ENCODE measurements at places on chromosomes 11 and 22.

GRCh38 chr11:124749912-124750311 is 2.1 kb downstream of the VSIG2 start:
- DNase-seq = no peak

DNA sequence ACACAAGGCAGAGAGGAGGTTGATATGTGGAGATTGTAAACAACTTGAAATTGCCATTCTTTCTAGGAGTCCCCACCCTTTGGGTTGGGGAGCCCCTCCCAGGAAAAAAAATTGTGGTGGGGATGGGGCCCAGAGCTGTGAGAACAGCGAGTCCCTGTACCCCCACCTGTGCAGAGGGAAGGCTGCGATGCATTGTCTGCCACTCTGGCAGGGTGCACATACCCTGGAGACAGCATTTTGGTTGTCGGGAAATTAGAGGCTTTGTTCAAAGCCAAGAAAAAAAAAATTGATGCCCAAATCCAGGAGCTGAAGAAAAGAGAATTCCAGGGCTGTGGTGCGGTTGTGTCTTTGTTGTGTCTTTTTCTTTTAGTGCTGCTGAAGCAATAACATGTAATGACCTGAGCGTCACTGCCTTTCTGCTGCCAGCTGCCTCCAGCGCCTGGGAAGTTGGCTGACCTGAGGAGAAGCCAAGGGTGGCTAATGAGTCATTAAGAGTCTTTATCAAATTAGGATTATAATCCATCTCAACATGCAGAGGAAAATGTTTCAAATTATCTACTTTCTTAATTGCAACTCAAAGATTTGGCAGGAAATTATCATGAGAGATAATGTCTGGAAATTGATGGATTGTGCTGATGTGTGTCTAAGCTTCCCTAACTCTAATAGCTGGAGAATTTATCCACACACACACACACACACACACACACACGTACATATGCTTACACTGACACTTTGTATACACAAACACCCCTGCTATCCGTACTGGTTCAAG is 8.0 kb upstream of the PKNOX2 start:
- DNase-seq = no peak

GRCh38 chr11:78651923-78652842 is 77.5 kb upstream of the NARS2 start:
- DNase-seq = no peak

DNA sequence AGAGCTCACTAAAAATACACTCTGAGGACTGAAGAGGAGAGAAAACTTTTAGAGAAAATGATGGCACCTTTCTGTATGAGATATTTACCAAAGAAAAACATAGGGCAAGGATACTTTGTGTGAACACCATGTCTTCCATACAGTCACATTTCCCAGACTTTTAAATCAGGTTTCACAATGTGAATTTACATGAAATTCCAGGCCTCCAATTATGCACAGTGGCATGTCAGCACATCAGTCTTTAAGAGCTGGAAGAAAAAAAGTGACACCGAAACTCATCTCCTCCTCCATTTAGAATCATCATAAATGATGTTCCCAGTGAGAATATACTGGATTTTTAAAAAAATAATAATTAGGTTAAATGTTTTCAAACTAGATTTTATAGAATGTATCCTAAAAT is 232.2 kb upstream of the UBASH3B start:
- no peak for DNase-seq

- DNase-seq = peak; percentile 94
These were observed 3.7 kb upstream of the RPS6KA4 start for GRCh38 chr11:64355078-64355940.

- no peak for DNase-seq
These were observed 32.6 kb downstream of the PPFIBP2 start for GRCh38 chr11:7546324-7546791.

- peak; percentile 65 for DNase-seq
These were observed 85.9 kb downstream of the SBF2 start for GRCh38 chr11:10208131-10208575.

- no peak for DNase-seq
These were observed 57.6 kb downstream of the FBXO7 start for GRCh38 chr22:32531931-32532819.

DNA sequence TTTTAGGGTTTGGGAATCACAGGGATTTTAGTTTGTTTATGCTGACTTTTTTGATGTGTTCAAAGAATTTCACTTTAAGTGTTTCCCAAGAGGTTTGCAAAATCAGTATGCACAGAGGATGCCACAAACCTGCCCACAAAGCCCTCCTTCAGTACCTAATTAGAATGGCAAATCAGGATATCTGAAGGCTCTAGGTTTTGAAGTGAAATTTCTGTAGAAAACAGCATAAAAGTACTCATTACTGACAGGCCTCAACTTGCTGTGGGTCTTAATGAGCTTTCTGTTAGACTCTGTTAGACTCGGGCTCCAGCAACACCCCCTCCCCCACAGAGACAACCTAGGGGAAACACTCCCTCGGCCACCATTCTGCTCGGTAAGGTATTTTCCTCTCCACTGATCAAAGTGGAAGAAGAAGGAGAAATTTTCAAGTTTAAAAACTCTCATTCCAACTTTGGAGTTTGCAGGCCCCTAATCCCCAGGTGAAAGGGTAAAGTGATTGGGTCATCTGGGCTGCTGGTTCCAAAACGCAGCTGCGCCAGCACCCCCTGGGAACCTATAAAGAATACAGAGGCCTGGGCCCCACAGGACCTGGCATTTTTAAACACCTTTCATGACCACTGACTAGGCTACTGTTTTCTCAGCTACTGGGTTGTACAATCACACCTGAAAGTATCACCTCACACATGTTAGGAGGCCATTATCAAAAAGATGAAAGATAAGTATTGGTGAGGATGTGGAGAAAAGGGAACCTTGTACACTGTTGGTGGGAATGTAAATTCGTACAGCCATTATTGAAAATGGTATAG is 67.5 kb downstream of the PLEKHA7 start:
- no peak for DNase-seq

DNA sequence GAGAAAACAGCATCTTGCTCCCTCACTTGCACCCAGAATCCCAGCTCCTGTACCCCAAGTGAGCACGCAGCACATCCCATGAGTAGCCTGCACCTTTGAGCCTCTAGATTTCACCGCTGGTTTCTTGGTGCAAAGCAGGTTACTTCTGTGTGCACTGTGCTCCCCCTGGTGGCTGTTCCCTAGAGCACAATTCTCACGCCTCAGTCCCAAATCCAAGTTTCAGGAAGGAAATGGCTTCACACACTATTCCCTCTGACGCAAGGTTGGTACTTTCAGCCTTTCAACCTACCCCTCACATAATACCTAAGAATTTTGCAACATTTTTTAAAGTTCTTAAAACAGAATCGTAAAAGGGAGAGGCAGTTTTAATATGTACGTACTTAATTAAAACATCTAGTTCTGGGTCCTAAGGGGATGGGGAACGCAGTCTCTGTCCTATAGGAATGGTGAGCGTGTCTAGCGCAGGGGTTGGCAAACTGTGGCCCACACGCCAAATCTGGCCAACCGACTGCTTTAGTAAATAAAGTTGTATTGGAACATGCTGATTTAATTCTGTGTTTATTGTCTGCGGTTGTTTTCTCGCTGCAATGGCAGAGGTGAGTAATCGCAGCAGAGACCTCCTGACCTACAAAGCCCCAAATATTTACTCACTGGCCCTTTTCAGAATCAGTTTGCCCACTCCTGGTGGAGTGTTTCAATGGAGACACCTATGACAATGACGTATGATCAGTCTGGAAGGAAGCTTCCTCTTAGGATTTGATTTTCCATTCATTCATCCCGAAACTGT is 27.5 kb downstream of the DHCR7 start:
- peak; percentile 55 for DNase-seq

- peak; percentile 79 for DNase-seq
These were observed 678 bp upstream of the INPPL1 start for GRCh38 chr11:72223615-72224563.

- DNase-seq = no peak
These were observed 3.8 kb downstream of the EHD1 start for GRCh38 chr11:64874308-64875240.

DNA sequence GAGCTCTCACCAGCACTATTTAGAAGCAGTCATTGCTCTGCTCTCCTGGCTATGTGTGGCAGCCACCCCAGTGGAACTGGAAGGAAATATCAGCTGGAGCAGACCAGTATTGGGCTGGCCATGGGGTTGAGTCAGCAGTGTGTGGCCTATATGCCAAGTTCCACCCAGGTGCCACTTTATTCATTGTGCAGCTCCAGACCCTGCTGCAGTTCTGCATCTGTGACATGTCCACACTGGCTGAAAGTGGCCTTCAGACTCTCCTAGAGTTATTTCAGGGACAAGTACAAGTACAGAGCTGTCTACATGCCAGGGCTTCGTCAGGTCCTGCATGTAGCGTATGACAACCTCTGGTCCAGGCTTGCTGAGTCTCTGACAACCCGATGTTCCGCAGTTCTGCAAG is 55.2 kb downstream of the CABIN1 start:
- DNase-seq = no peak

DNA sequence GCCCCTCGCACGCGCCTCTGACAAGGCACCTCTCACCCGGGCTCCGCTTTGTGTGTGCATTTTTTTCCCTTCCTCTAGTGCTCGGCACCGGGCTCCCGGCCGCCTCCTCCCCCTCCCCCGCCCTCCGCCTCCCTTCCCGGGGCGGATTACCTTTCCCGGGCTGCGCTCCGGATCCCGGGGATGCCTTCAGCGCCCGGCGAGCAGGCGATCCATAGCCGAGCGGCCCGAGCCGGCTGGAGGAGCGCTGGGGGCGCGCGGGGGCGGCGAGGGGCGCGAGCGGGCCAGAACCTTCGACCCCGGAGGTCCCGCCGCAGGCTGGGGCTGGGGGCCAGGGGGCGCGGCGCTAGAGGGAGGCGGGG is 282 bp downstream of the MPPED2 start:
- DNase-seq = peak; percentile 30

GRCh38 chr22:39395936-39396796 is 3.4 kb upstream of the TAB1 start:
- no peak for DNase-seq

DNA sequence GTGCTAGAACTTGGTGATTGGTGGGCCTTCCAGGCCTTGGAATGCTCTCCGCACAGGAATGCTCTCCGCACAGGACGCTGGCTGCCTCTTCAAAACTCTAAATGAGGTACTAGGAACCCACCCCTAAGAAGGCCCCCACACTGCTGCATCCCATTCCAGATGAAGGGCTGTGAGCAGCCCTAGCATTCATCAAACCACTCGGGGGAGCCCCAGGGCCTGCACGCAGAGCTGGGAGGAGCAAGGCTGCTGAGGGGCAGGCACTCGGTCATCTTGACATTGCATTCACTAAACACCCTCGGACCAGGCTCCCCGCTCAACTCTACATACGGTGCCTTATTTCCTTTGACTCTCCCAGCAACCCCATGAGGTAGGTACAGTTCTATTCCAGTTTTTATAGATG is 49.2 kb upstream of the EMID1 start:
- DNase-seq = peak; percentile 83

GRCh38 chr11:76209375-76209972 is 3.2 kb upstream of the WNT11 start:
- DNase-seq = no peak

DNA sequence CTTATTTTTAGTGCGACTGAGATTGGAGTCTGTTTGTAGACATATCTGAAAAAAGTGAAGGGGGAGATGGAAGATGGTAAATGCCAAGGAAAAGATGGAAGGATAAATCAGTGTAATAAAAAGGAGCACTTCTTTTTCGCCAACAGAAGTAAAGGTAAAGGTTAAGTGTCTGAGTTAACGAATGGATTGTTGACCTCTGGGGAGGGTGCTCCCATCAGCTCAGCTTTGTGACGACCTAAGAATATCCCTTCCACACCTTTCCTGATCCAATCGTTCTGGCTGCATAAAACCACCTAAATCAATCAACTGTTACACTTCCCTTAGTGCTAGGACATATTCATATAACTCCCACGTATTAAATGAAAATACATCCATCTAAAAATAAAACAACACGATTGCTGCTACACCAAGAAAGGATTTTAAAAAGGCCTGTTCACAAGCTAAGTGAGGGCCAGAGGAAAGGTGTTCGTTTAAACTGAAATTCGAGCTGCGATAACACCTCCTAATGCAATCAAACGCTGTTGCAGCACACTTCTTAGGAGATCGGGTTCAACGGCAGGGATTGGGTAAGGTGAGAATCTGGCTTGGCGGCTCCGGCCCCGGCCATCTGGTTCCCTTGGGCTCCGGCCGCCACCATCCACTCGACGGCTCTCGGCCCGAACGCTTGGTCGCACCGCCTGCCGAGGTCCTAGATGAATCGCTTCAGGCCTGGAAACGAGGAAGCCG is 658 bp downstream of the C11orf71 start:
- DNase-seq = no peak

- no peak for DNase-seq
These were observed 12.5 kb downstream of the LRP4 start for GRCh38 chr11:46905806-46906205.

- no peak for DNase-seq
These were observed 141.3 kb downstream of the ATG16L2 start for GRCh38 chr11:72955466-72955865.
